ENCODE measurements at places on chromosomes 1 and 21.
A peak's percentile ranks its signal among the peaks of the same experiment; 100 is the strongest.

DNA sequence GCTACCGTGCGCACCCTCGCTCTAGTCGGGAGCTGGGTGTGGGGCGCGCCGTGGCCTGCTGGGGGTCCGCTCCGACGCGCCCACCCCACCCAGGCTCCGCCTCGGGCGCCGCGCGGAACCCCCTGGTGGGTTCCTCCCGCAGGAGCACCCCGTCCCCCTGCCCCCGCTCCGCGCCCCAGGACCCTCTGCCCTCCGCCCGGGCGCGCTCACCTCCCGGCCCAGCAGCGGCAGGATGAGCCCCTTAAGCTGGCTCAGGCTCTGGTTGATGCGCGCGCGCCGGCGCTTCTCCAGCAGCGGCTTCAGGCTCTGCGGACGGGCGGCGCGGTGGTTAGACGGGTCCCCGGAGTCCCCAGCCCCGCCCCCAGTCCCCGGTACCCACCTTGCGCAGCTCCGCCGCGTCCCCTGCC, 319 bp downstream of the HES2 start:
- DNase-seq: no peak

- no peak for DNase-seq
These were observed 10.1 kb upstream of the SLC25A33 start for GRCh38 chr1:9529190-9529589.

GRCh38 chr1:3312898-3313575, 141.4 kb upstream of the ARHGEF16 start:
- DNase-seq: no peak

DNA sequence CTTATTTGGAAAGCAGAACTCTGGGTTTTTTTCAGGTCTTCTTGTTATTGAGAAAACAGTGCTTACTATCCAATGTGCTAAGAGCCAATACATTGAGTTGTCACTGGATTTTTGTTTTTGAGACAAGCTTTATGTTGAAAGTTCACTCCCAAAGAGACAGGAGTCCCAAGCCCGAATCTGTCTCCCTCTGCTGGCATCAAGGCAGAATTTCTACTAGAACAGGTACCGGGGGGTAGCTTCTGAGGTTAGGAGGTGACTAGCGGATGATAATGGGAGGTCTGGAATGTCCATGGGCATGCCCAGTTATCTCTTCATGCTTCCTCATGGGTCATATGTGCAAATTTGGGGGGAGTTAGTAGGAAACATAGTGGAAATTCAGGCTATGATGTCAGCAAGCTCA, 25.1 kb downstream of the ZNF124 start:
- no peak for DNase-seq

DNA sequence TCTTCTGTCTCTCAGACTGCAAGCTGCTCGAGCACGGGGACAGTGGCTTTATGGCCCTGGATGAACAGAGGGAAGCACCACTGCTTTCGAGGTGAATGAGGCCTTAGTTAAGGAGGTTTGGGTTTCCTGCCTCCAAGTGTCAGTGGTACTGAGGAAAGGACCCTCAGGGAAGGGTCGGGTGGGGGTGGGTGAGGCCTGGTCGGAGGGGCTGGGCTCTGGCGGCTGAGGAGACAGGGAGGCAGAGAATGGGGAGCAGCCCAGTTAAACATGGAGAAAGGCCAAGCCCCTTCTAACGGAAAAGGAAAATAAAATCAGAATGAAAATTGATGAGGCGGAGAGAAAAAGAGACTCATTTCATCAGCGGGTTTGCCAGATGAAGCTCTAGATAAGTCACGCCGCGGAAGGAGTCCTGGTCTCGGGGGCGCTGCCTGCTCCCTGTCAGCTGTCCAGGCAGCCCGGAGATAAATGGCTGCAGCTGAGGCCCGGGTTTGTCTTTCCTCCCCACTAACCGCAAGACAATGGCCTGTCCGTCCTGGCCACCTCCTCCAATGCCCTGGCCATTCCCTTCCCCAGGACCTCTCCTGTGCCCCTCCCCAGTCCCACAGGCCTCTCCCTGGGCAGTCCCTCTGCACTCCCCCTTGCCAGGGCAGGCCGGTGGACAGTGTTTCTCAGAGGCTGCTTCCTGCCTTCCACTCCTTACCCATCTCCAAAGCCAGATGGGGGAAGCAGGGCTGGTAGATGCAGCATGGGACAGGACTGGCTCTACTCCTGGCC, 55.2 kb downstream of the LRRN2 start:
- no peak for DNase-seq

DNA sequence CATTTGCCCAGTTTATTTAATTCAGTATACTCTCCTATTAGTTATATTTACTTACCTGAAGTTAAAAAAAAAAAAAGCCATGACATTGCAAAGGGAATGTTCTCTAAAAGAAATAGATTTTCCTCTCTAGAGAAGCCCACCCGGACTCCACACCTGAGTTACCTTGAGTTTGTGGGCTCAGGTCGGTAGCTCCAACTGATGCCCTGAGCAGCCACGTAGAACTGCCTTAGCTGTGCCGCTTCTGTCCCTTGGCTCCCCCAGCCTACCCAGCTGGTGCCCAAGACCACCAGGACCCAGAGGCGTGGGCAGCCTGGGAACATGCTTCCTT, 250 bp downstream of the F5 start:
- no peak for DNase-seq

- DNase-seq: no peak
These were observed 241.0 kb downstream of the PTPRC start for GRCh38 chr1:198879711-198880306.

- no peak for DNase-seq
These were observed 24.3 kb downstream of the PER3 start for GRCh38 chr1:7808253-7808844.

- no peak for DNase-seq
These were observed 140.4 kb upstream of the UBE2U start for GRCh38 chr1:64062941-64063581.

DNA sequence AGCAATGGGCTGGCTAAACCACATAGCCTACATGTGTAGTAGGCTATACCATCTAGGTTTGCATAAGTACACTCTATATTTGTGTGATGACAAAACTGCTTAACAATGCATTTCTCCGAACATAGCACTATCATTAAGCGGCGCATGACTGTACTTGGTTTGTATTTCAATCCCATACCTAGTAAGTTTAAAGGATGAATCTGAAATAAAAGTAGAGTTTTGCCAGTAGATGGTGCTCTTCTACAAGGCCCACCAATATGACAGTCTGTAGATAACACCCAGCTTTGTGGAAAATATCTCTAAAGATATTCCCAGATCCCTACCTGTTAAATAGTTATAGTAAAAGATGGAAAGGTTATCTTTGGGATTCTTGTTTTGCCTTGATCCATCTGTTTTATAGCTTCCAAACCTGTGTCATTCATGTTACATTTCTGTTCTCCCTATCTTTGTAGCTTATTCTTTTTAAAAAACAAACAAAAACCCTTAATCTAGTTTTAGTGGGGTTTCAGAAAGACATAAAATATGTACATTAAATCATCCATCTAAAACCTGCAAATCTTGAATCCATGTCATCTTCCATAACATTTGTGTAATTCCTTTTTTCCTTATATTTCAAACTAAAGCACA, 33.9 kb upstream of the ASPM start:
- peak; percentile 32 for DNase-seq

- no peak for DNase-seq
These were observed 94.0 kb upstream of the NGF start for GRCh38 chr1:115432061-115432460.

- DNase-seq: no peak
These were observed 448.5 kb downstream of the NUF2 start for GRCh38 chr1:163770265-163770664.

GRCh38 chr1:41672173-41672572, 187.7 kb upstream of the EDN2 start:
- DNase-seq: no peak

DNA sequence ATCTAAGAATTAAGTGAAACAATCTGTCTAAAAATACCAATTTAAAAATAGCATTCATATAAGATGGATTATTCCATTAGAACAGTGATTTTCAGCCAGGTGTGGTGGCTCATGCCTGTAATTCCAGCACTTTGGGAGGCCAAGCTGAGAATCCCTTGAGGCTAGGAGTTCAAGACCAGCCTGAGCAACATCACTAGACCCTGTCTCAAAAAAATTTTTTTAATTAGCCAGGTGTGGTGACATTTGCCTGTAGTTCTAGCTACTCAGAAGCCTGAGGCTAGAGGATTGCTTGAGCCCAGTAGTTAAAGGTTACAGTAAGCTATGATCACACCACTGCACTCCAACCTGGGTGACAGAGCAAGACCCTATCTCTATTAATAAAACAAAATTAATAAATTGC, 35.0 kb upstream of the SLC35A3 start:
- DNase-seq: no peak

DNA sequence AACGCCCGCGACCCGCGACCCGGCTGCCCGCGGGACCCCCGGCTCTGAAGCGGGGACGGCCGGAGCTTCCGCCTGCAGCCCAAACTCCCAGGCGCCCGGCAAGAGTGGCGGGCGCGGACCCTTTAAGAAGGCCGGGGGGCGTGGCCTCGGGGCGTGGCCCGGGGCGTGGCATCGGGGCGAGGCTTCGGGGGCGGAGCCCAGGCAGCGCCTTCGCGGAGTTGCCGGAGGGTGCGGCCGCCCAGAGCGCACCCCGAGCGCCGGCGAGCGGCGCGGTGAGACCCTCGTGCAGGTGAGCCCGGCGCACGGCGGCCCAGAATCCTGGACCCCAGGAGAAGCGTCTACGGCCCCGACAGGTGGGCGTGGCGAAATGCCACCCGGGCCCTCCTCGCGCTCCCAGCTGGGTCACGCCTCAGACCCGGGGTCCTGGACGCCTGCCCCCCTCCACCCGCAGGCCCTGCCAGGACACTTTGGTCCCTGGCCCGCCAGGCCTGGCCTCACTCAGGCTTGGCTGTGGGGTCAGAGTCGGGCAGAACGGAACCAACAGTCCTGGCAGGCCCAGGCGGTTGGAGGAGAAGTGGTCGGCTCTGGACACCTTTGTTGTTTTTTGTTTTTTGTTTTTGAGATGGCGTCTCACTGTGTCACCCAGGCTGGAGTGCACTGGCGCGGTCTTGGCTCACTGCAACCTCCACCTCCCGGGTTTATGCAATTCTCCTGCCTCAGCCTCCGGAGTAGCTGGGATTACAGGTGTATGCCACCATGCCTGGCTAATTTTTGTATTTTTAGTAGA, 14.4 kb downstream of the RNF223 start:
- peak; percentile 71 for DNase-seq

- DNase-seq: peak; percentile 42
These were observed 412.6 kb downstream of the LTN1 start for GRCh38 chr21:28579986-28580550.

DNA sequence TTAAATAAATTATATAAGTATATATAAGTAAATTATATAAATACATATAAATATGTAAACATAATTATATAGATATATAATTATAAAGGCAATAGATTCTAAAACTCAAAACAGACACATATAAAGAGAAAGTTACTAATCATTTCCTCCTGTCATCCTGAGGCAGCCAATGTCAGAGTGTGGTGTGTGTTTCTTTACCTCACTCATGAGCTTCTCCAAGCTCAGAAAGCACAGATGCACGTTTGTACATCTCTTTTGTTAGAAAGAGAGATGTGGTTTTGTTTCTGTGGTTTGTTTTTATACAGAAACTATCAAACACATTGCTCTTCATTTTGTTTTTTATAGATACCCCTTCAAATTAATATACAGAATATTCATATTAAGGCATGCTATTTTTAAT, 594.8 kb downstream of the USP25 start:
- no peak for DNase-seq

DNA sequence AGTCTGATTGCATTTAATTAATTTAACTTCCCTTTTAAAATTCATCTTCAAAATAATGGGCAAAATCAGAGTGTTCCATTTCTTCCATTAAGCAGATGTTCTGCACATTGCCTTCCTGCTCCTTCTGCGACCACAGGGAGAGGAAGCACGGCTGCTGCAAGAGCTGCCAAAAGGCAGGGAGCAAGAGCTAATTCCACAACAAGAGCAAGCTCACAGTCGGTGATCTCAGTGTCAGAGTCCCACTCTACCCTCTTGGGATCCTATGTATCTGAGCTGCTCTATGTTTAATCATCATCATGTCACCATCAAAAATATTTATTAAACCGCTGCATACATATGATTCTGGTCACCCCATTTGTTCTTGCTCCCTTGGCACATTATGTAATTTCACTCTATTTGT, 255.3 kb upstream of the CAMK1G start:
- DNase-seq: no peak

GRCh38 chr1:68279846-68280245, 47.5 kb upstream of the WLS start:
- no peak for DNase-seq

- DNase-seq: no peak
These were observed 18.7 kb downstream of the UQCRHL start for GRCh38 chr1:15788624-15789301.

DNA sequence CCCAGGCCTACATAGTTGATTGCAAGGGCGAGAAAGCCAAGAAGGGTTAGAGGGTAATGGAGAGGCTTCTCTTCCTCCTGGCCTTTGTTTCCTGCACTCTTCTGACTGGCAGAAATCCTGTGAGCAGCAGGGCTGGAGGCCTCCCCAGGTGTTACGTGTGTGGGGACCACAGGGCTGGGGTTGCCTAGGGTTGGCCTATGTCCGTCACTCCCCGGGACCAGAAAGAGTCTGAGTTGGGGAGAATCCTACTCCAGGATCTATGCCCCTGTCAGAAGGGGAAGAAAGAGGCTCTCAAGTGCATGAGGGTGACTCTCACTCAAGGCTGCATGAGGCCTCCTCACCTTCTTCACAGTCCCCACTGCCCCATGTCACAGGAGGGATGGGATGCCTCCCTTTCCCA, 38.5 kb downstream of the IGFN1 start:
- DNase-seq: no peak

GRCh38 chr21:16454399-16454798, 724.6 kb downstream of the USP25 start:
- no peak for DNase-seq

DNA sequence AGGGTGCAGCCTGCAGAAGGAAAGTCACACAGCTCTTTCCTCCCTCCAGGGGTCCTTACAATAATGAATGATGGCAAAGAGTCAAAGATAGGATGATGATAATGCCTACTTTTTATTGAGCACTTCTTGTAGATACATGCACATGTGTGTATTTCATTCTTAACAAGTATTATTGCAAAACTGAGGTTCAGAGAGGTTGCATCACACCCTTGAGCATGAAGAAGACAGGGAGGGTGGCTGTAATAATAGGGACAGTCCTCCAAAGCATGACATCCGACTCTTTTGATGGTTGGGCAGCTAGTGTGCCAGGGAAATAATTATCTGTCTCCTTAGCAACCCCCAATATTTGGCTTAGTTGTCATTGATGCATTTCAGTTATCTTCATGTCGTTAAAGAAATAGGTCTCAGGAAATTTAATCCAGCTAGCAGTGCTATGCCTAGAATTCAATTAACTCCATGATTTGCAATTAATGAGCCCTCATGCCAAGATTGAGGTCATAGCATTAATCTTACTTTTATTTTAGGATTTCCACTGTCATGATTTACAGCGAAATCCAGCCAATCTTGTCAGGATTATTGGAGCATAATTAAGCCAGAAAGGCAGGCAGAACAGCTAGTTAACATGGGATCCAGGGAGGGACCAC, 35.0 kb downstream of the DNAJC6 start:
- no peak for DNase-seq

- DNase-seq: no peak
These were observed 10.7 kb downstream of the RNU5D-1 start for GRCh38 chr1:44720281-44720680.

Data from putamen (tissue), 1 donor.